Vagina (tissue), 2 donors: ENCODE measurements at places on chromosomes 16 and 17.

DNA sequence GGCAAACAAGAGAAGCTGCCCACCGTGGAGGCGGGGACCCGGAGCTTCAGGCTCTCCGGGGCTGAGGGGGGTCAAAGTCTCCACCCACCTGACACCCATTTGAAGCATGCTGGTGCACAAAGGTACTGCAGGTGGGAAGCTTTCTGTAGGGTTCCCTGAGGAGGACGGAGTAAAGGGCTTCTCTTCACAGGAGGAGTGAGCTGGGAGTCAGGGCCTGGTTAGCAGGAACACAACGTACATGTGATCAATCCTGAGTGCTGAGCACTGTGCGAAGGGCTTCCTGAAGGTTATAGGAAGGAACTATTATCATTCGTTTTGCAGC, 252.9 kb upstream of the RPL38 start:
- no peak for DNase-seq

GRCh38 chr16:84198401-84198800, 7.4 kb downstream of the ADAD2 start:
- DNase-seq, result no peak

- DNase-seq, result no peak
These were observed 64.4 kb downstream of the PARN start for GRCh38 chr16:14565688-14566025.

- DNase-seq, result no peak
These were observed 62.5 kb downstream of the SREBF1 start for GRCh38 chr17:17774009-17774881.

- DNase-seq, result peak; percentile 34
These were observed 79.7 kb downstream of the AIPL1 start for GRCh38 chr17:6355196-6355595.

DNA sequence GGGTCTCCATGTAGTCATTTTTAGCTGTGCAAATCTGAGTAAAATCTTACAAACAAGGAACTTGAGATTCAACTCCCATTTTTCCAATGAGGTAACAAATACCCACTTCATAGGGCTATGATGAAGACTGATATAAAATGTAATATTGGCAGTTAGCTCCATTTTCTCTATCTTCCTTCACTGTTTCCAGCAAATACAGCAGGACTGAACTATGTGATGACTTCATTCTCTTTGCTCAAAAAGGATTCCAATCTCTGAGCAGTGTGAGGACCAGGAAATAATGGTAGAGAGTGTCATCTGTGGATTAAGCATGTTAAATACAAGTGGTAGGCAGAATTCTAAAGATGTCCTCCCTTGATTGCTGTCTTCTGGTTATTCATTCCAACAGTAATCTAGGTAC, 18.3 kb downstream of the RND2 start:
- DNase-seq, result no peak

DNA sequence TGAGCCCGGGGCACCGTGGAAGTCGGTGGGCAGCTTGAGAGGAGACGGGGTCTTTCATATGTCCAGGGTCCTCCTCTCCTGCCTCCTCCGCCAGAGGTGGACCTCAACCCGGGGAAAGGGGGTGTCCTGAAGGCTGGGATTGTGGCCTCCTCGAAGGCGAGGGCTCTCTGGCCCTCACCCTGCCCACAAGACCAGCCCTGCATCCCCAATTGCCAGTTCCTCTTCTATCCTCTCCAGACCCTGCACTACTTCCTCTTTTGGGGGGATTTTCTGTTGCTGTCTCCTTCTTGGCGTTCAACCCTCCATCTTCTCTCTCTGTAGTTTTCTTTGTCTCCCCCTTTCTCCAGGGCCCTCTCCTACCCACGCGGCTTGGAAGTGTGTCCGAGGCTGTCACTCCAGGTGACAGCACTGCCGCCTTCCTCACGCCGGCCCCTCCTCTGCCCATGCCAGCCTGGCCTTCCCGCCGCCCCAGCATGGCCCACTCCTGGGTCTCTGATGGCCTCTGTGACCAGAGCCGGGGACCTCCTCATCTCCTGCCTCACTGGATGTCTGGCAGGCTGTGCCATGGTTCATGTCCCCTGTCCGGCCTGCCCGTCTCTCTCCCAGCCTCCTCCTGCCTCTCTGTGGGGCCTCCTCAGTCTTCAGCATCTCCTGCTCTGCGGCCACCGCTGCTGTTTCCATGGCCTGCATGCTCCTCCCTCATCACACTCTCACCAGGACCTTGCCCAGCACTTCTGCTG, 2.4 kb upstream of the ITGAX start:
- DNase-seq, result no peak

DNA sequence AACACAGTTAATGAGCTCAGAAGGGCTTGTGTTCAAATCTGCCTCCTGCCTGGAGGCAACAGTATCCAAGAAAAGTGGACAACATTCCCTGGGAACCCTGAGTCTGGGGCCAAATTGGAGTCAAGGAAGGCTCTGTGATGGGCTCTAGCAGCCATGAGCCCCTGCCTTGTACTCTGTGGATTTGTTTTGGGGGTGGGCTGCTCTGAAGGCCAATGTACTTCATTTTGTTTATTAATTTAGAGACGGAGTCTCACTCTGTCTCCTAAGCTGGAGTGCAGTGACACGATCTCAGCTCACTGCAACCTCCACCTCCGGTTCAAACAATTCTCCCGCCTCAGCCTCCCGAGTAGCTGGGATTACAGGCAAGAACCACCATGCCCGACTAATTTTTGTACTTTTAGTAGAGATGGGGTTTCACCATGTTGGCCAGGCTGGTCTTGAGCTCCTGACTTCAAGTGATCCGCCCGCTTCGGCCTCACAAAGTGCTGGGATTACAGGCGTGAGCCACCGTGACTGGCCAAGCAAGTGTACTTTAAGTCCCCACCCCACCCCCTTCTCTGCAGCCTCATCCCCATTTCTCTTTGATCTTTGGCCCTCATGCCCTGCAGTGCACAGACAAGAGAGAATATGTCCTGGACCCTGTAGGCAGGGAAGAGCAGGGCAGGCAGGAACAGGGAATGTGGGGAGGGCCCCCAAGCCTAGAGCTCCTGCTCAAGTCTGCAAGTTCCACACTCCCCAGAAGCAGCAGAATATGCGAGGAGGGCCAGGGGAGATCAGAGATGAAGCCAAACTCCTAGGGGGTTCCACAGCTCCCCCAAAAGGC, 2.7 kb upstream of the GIP start:
- DNase-seq, result no peak
